H1 (cell line): ENCODE measurements at places on chromosomes 6 and 20.

DNA sequence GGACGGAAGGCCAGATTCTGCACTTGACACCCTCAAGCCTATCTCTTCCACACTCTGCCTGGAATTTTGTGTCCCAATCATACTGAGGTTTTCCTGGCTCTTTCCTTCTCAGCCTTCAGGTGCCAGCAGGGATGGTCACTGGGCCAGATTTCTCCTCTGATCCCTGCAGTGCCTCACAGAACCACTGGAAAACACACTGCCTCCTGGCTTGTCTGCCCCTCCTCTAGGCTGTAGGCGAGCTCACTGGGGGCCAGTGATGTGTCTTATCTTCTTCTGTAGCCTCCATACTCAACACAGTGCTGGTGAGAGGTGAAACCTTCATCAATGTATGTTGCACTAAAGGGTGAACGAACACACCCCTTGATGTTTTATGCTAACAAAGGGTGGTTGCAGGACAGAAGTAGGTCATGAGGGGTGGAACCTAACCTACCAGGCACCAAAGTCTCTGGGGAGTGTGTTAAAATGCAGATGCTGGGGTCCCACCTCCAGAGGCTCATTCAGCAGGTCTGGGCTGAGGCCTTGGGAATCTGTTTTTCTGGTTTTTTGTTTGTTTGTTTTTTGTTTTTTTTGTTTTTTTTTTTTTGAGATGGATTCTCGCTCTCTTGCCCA lies 80.3 kb downstream of the CDH26 start:
- H3K36me3 ChIP-seq, result no peaks in the 10 kb centered on the region
- no peaks in the 10 kb centered on the region for H3K4me1 ChIP-seq
- H3K4me3 ChIP-seq, result no peak overlapping the region
- H3K27me3 ChIP-seq, result no peaks in the 10 kb centered on the region

DNA sequence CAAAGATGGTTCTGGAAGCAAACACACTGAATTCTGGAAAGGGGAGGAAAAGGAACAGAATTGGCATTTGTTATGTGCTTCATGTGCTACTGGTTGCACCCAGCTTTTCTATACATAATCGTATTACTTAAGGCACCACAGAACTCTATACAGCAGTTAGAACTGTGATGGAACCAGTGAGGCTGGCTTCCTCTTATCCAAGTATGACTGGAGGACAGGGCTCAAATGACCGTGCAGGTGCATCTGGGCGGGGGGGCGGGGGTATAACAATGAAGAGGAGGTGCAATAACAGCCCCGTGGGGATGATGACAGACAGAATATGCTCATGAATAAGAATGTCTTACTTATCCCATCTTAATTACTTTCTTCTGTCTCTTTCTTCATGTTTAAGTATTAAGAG lies 144.2 kb downstream of the BTBD9 start:
- no peaks in the 10 kb centered on the region for H3K36me3 ChIP-seq
- no peaks in the 10 kb centered on the region for H3K27me3 ChIP-seq
- no peak overlapping the region for H3K27ac ChIP-seq
- DNase-seq, result no peak

GRCh38 chr20:2837221-2837960 lies 3.1 kb downstream of the PCED1A start:
- H3K36me3 ChIP-seq, result no peaks in the 10 kb centered on the region
- no peaks in the 10 kb centered on the region for H3K4me1 ChIP-seq
- DNase-seq, result no peak
- no peak overlapping the region for H3K4me3 ChIP-seq
- H3K27me3 ChIP-seq, result peaks cover 5% of the 10 kb centered on the region

DNA sequence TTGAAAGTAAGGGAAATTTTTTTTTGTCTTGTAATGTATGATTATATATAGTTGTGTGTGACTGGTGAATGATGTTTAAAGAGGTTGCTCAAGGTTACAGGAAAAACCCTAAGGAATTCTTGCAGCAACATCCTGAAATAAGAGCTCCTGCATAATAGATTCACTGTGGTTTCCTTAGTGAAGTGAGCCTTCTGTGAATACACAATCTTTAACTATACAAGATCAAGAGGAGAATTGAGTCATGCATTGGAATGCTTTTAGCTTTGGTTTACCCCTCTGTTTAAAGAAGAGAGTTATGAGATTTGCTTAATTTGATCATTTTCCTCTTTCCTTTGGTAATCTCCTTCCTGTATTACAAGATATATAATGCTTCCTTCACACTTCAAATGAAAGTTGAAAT lies 141.6 kb upstream of the EYA4 start:
- H3K4me3 ChIP-seq, result no peak overlapping the region
- H3K4me1 ChIP-seq, result 0 out of 2 replicates have a peak, but pooled peaks cover 2% of the 10 kb centered on the region
- DNase-seq, result no peak

DNA sequence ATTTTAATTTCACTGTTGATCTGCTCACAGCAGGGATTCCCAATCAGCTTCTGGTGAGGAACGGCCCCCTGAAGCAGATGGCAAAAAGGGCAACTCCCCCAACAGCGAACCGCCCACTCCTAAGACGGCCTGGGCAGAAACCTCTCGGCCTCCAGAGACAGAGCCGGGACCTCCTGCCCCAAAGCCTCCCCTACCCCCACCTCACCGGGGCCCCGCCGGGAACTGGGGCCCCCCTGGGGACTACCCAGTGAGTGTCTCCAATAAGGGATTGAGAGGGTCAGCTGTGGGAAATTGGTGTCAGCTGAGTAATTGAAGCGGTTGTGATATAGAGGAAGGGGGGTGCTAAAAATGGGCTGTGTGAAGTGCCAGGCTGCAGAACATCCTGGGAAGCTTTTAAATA lies 6.4 kb downstream of the PRRC2A start:
- no peaks in the 10 kb centered on the region for H3K27me3 ChIP-seq
- H3K27ac ChIP-seq, result no peak overlapping the region
- no peak overlapping the region for H3K4me3 ChIP-seq
- no peak for DNase-seq
